ENCODE measurements at places on chromosomes 4 and X.
A peak's percentile ranks its signal among the peaks of the same experiment; 100 is the strongest.

- DNase-seq = no peak
Measured at GRCh38 chrX:149527705-149528104, 13.1 kb upstream of the EOLA1 start.

DNA sequence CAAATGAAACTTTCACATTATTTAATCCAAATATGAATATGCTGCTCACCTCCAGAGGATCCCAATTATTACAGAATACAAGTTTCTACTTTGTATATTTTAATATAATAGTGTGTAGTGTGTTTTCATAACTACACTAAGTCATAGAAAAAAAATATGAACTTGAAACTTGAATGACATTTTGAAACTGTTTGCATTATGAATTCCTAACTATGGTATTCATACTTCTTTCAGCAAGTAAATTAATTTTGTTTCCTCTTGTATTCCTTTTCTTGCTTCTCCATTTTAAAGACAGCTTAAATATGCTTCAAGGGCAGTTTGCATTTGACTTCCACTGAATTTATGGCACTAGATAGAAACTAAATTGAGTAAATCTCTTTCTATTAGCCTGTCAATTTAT lies 177.1 kb downstream of the BMPR1B start:
- no peak for DNase-seq

- DNase-seq = no peak
Measured at GRCh38 chr4:48212165-48212564, 57.5 kb downstream of the TEC start.

DNA sequence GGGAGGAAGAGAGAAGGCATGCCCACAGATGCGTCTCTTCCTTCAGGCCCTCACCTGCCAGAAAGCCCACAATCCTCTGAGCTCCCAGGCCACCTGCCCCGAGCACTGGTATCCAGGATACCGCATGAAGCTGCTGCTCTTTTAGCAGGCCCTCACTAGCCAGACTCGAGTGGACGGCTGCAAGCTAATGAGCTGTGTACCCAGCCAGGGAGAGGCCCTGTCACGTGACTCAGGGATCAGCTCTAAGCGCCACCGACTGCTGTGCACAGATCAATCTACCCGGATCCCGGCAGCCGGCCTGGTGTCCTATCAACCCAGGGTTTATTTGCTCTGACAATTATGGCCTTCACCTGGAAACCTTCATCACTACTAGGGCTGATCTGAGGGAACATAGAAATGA lies 39.0 kb downstream of the BCOR start:
- no peak for DNase-seq

DNA sequence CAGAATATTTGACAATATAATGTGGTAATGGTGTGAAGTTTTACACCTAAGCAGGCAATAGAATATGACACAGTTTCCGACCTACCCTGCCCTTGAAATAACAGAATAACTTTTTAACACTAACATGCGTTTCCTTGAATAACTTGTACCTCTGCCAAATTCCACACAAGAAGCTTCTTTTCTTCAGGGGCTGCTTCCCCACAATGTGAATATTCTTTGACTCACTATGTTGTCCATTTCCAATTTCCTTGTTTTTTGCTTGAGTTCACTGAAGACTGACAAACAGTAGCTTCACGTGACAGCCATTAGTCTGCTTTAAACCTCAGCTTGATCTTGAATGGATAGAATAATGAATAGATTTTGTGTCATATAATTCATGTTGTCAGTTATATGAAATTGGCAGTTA lies 14.3 kb downstream of the SHROOM3 start:
- no peak for DNase-seq

GRCh38 chr4:2741626-2742025 lies 14.5 kb downstream of the TNIP2 start:
- no peak for DNase-seq

DNA sequence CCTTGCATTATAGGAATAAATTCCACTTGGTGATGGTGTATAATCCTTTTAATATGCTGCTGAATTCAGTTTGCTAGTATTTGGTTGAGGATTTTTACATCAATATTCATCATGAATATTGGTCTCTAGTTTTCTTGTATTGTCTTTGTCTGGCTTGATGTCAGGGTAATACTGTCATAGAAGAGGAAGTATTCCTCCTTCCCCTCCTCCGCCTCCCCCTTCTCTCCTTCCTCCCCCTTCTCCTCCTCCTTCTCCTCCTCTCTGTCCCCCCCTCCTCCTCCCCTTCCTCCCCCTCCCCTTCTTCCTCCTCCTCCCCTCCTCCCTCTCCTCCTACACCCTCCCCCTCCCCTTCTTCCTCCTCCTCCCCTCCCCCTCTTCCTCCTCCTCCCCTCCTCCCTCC lies 65.8 kb downstream of the RGS12 start:
- no peak for DNase-seq

GRCh38 chr4:183424109-183424744 lies 20.2 kb upstream of the CDKN2AIP start:
- no peak for DNase-seq

DNA sequence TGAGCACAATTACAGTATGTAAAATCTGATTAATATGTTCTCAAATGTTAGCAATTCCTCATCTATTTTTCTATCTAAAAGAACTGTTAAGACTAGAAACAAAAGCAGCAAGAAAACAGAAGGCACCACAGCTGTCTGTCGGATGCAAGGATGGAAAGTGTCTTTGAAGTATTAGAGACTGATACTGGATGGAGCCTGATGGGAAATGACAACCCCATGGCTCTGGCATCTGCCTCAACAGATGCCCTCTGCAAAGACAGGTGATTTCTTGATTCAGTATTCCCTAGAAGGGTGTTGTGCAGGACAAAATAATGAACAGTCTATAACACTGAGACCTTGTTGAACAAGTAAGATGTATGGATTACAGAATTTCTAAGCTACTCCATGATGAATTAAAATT lies 19.7 kb downstream of the LRCH2 start:
- DNase-seq = no peak

- DNase-seq = no peak
Measured at GRCh38 chrX:45888518-45888917, 656.7 kb downstream of the ZNF674 start.

DNA sequence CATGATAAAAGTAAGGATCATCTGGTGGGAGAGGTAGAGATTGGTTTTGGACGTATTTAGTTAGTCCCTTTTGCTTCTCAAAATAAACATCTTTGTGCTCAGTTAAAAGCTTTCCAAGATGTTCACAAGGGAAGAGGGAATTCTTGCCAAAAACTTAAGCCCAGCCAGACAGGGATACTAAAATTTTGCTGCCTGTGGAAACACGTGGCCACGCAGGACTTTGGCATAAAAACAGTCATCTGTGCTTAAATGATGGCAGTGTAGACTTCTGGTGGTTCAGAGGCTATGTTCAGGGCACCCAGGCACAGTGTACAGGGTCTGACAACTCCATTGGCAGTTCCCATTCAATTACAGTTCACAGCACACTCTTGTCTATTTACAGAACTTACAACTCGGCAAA lies 93.2 kb upstream of the JADE1 start:
- no peak for DNase-seq

- DNase-seq = no peak
Measured at GRCh38 chrX:106692425-106693065, 34.0 kb upstream of the RNF128 start.

- DNase-seq = peak; percentile 72
Measured at GRCh38 chr4:73620115-73620792, at the start of gene RASSF6. TSS of gene RASSF6 (minus strand) at chr4:73620436. CDS start at chr4:73611795, 8,641 bp downstream.

- no peak for DNase-seq
Measured at GRCh38 chr4:180811556-180811955, 1431.6 kb upstream of the TENM3 start.

GRCh38 chr4:20096911-20097310 lies 154.8 kb upstream of the SLIT2 start:
- DNase-seq = no peak

DNA sequence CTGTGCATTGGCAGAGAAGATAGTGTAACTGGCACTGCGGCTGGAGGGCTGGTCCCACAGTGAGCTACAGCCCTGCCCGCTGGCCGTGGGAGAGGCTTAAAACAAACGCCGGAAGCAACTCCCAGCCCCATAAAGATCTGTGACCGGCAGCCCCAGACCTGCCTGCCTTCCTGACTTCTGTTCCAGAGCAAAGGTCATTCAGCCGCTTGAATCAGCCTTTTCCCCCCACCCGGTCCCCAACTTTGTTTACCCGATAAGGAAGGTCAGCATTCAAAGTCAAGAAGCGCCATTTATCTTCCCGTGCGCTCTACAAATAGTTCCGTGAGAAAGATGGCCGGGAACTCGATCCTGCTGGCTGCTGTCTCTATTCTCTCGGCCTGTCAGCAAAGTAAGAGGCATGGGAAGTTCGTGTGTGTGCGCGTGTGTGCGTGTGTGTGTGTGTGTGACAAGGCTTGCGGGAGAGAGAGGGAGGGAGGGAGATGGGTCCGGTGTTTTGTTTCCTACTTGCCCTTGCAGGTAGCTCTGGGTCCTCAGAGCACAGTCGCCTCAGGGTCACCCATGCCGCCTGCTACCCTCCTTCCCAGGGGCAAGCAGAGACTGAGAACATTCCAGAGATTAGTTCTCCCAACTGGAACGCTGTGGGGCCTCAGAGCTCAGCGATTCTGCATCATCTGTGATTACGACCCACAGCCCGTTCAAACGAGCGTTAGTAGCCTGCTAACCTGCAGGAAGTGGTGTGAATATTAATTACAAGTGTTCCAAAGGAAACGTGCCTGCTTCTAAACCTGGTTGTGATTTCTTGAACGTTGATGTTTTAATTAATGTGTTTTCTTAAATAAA lies at the start of gene MGST2:
Gene MGST2, plus strand, starts transcription at position 130 of the 840 bp plus-strand sequence. Its CDS starts 201 bp downstream, at position 331.
- no peak for DNase-seq

- no peak for DNase-seq
Measured at GRCh38 chr4:22410645-22411247, 105.1 kb downstream of the ADGRA3 start.

DNA sequence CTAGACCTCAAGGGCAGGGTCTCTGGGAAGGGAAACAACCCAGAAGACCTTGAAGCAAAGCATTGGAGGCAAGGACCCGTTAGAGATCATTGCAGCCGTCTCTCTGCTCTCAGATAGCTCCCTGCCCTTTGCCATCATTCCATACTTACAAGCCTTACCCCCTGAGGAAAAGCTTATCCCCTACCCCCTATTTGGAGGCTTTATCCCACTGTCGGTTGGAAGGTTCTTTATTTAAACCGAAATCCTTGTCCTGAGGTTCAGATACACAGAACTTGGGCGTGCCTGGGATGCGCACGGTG lies 84.4 kb downstream of the EFNB1 start:
- no peak for DNase-seq

GRCh38 chr4:159222043-159222552 lies 119.2 kb downstream of the RAPGEF2 start:
- no peak for DNase-seq

- DNase-seq = no peak
Measured at GRCh38 chr4:61531188-61531587, 331.1 kb downstream of the ADGRL3 start.

DNA sequence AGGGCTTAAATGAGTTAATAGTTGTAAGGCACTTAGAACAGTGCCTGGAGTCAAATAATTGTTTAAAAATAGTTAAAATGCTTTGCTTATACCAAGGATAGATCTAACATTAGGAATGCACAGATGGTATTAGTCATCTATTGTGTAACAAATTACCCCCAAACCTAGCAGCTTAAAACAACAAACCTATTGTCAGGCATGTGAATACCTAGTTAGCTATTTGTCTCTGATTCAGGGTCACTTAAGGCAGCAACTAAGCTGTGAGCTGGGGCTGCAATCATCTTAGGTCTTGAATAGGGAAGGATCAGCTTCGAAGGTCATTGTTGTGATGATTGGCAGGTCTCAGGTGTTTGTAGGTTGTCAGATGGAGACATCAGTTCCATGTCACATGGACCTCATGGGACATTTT lies 42.4 kb upstream of the AGA start:
- DNase-seq = no peak

- DNase-seq = no peak
Measured at GRCh38 chr4:74426101-74426500, 18.8 kb upstream of the AREG start.

DNA sequence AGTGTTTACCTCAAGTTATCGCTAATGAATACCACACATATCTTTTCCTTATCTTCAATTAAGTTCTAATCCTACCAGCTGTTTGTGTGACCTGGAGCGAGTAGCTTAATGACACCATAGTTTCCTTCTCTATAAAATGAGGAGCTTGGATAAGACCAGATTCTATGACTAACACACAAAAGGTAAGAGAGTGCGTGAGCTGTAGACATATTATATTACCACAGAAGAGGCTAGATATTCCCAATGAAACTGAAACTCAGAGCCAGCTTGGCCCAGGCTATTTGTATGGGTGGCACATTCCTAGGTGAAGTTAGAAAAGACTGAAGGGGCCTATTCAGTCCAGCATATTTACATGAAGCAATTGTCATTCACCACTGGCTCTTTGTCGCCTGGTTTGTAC lies 30.2 kb downstream of the ASB5 start:
- DNase-seq = no peak

DNA sequence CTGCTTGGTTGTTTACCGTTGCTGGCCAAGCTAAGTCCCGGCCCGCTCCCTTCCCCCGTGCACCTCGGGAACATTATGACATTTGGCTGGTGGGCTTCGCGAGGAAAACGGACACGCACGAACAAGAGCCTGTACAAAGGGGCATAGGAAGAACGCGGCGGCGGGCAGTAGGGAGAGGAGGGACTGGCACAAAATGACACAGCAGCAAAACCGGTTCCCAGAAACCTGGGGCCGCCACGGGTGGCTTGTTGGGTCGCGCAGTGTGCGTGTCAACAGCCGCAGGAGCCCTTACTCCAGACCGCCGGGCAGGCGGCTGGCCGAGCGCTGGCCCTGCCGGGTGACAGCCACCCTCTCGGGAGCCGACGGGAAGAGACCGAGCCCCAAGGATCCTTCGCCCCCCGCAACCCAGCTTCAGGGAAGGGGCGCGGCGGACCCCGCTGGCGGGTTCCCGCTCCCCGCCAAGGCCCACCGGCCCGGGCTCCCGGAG lies 1.6 kb upstream of the LIN54 start:
- DNase-seq = peak; percentile 61

- DNase-seq = no peak
Measured at GRCh38 chr4:108449129-108449528, 171.2 kb upstream of the RPL34 start.

- DNase-seq = no peak
Measured at GRCh38 chr4:122163767-122164166, 11.6 kb downstream of the BLTP1 start.

- DNase-seq = no peak
Measured at GRCh38 chr4:45688341-45688740, 435.5 kb downstream of the GABRG1 start.

- DNase-seq = no peak
Measured at GRCh38 chr4:137998666-137999429, 243.3 kb downstream of the SLC7A11 start.

- no peak for DNase-seq
Measured at GRCh38 chr4:73375328-73375741, 28.8 kb upstream of the ALB start.

All from RWPE2 (cell line).